CD14-positive monocyte (primary cell): ENCODE measurements at places on chromosomes 7 and 10.

DNA sequence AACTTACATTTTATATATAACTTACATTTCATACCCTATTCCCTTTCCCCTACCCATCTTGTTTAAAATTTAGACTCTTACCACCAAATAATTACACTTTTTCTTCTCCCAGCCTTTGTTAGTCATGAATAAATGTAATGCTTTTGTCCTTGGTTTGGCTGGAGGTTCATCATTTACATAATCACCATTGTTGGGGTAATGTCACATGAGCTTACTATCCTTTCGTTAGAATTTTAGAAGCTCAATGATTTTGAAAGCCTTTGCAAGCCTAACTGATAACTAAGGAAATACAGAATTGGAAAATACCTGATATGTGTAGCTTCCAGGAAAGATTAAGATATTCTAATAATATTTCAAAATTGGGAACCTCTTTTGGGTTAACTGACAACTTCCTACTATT lies 171.7 kb downstream of the PLXDC2 start:
- DNase-seq = no peak

DNA sequence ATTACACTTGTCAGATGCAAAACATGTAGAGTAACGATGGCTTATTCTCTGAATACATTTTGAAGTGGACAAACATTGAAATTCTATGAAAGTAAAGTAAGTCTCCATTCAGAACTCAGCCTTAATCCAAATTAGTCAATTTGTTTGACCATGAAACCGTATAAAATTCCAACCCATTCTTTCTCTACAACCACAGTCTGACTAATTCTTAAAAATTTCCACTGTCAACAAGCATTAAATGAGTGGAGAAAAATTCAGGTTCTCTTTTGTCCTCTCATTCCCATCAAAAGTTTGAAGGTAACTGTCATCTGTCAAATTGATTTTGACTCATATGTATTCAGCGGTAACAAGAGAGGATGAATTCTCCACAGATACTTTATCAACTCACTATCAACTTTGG lies 1031.5 kb downstream of the SORCS1 start:
- DNase-seq = no peak

DNA sequence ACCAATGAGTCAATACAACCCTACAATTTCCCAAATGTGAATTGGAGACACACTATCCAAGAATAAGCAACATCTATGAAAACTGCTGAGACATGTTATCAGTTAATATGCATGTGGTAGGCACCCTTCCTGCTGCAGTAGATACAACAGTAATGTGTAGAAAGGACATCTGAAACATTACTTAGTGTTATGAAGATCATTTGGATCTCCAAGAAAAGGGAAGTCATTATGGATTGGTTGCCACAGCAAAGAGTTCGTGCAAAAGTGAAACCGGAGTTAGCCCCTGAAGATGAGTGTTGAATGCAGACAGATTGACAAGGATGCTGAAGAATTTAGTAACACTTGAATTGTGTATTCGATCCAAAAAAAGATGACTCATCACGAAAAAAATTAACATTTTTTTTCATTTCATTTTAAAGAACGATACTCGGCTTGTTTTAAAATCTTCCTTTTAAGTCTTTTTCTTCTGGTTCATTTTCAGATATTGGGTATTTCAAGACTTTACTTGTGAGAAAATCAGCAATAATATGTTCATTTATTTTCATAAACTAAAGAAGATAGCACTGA lies 322.4 kb upstream of the KLF6 start:
- peak; percentile 61 for DNase-seq

GRCh38 chr7:102427019-102427405 lies 6.4 kb upstream of the ORAI2 start:
- peak; percentile 72 for DNase-seq

- DNase-seq = no peak
Measured at GRCh38 chr7:33742999-33743587, 162.2 kb upstream of the BMPER start.

DNA sequence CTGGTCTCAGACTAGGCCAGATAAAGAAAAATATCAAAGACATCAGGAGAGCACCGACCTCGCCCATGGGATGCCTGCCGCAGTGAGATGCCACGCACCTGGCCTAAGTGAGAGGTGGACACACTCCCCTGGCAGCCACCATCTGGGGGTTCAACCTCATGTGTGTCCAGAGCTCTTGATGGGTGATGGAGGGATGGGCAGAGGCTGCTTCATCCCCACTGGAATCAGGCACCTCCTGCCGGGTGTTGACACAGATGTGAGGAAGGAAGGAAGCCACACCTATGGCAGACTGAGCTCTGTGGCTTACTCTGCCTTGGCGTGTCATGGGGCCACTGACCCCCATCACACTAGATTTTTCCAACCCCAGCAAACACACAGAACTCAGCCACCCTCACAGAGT lies 11.4 kb downstream of the ZNF488 start:
- DNase-seq = no peak

DNA sequence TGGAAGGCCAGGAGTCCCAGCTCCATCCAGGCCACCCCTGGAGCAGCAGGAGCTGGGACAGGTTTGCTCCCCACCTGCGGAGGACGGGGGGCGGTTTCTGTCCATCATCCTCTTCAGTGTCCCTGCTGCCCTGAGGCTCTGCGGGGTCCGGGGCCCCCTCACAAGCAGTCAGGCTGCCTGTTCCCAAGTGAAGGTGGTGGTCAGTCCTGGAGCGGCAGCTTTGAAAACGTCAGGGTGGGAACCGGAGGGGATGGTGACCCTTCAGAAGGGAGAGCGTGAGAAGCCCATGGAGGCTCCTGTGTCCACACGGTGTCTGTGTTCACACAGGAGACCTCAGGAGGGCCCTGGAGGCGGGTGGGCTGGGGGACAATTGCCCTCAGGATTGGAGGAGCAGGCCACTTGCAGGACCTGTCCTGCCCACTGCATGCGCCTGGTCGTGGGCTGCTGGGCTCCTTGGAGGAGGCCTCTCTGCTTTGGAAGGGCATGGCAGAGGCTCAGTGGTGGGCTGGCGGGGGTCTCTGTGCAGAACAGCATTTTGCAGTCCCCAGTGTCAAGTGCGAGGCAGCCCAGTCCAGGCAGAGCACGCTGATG lies 49.3 kb upstream of the INPP5A start:
- DNase-seq = no peak

- DNase-seq = no peak
Measured at GRCh38 chr10:50469778-50470193, 154.0 kb downstream of the SGMS1 start.

- DNase-seq = no peak
Measured at GRCh38 chr10:130763071-130763470, 548.5 kb downstream of the TCERG1L start.

- no peak for DNase-seq
Measured at GRCh38 chr10:130969700-130970099, 341.8 kb downstream of the TCERG1L start.

GRCh38 chr7:6228361-6229229 lies 43.8 kb downstream of the CYTH3 start:
- DNase-seq = peak; percentile 10

DNA sequence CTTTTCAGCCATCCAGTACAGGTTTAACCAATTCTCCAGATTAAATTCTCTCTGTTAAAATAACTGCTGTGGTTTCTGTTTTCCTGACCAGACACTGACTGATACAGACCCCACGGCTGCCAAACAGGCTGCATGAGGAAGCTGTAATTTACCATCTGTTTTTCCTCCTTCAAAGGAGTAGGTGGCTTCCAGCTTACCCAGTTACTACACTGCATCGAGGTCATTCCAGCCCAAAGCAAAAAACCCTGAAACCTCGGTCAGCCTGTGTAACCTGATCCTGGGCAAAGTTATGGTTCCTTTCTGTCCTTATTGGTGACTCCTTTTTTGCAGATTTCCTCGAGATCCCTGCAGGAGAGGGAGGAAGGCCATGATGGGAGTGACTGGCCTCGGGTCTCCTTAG lies 27.9 kb upstream of the LOXL4 start:
- no peak for DNase-seq

- DNase-seq = peak; percentile 68
Measured at GRCh38 chr7:143487566-143487965, 9.9 kb downstream of the TAS2R41 start.

- DNase-seq = no peak
Measured at GRCh38 chr7:78101076-78101475, 302.5 kb downstream of the PHTF2 start.

DNA sequence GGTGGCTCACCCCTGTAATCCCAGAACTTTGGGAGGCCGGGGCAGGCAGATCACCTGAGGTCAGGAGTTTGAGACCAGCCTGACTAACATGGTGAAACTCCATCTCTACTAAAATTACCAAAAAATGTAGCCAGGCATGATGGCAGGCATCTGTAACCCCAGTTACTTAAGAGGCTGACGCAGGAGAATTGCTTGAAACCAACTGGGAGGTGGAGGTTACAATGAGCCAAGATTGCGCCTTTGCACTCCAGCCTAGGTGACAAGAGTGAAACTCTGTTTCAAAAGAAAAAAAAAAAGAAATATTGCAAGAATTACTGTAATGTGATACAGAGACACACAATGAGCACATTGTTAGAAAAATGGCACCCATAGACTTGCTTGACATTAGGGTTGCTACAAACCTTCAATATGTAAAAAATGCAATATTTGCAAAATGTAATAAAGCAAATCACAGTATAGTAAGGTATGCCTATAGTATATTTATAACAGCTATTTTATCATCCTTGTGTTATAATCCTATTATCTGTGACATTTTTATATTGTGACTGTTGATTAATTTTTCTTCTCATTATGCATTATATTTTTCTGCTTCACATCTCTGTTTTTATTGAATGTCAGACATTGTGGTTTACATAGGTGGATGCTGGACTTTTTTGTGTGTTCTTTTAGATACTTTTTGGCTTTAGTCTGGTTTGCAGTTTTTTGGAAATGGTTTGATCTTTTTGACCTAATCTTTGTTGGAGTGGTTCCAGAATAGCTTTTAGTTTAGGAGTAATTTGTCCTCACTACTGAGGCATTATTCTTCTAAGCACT lies 55.4 kb upstream of the HELLS start:
- DNase-seq = no peak

DNA sequence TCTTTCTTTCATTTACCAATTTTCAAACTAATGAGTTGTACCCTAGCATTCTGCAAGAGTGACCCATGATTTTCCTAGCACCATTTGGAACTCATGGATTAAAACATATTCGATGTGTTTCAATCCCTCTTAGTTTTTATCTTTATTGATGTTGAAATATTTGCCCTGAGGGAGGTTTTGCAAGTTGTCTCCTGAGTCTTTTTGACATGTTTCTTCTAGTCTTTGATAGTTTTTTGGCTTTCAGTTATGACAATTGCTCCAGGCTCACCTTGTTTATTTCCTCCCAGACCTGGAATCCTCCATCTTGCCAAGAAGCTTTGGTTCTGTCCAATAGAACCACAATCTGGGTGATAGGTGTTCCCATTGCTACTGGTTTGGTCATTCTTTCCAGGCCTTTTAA lies 327.8 kb downstream of the WDR11 start:
- DNase-seq = no peak

DNA sequence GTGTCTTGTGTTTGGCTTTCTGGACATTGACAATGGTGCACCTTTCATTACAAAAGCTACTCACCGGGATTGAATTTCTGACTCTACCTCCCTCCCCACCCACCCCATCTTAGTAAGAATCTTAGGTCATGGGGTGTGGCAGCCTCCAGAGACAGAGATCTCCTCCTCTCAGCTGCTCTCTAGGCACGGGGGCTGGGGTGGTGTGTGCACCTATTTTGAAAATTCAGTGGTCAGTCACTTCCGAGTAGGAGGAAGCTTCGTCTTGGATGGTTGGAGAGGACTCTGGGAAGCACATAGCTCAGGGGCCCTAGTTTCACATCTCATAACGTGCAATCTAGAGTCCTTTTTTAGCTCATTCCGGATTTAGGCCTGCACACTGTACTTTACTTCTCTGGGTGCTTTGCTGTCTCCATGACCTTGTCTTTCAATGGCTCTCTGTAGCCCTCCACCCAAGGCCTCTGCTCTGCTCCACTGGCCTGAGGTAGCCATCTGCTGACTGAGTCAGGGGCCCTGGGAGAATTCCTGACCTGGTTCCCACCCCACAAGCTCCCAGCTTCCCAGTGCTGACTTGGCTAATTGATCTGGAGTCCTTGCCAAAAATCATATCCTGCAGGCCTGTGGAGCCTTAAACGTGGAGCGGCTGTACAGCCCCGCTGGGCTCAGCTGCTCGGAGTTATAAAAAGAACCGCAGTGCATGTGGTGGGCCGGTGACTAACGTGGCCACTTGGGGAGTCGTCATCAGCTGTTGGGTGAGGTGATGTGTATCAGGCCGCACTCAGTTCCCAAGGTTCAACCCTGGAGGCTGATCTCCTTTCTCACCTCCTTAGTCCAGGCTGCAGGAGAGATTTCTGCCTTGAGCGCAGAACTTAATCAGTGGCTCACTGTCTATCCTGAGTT lies 19.3 kb upstream of the ADAMTS14 start:
- no peak for DNase-seq

DNA sequence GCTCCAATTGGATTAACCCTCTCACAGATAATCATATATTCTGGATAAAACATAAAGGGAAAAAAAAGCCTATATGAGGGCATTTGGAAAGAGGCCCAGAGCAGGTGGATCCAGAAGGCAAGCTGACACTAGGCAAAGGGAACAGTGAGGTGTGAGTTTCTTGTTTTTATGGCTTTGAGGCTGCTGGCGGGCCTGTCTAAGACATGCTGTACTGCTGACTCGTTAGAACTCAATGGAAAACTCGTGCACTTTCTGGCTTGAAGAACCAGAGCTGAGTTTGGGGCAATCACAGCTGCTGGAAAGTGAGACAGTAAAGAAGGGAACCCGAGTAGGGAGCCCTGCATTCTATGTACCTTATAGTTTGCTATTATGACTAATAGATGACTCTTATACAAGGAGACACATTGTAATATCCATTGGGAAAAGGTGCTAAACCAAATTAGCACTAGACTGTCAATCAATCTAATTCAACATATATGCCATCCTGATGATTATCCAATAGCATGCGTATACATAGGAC lies 637.1 kb downstream of the GATA3 start:
- no peak for DNase-seq

DNA sequence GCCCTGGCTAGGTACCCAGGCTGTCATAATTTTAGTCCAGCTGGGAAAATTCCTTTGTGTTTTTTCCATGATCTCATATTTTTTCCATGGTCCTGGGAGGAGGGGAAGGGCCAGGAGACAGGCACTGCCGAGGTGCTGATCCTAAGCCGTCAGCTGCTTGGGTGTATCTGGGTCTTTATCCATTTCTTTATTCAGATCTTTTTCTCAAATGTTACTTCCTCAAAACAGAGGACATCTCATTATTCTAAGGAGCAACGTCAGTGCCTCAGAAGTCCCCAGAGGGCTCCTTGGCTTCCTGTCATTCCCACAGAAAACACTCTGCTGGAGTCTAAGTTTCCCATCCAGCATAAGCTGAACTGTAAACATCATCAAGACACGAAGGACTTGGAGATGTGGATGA lies 2.8 kb upstream of the OR6V1 start:
- DNase-seq = no peak

- no peak for DNase-seq
Measured at GRCh38 chr7:100483722-100484672, at the start of gene NYAP1. NYAP1 (plus strand) TSS chr7:100483927; CDS start chr7:100485312, 1,385 bp downstream.

DNA sequence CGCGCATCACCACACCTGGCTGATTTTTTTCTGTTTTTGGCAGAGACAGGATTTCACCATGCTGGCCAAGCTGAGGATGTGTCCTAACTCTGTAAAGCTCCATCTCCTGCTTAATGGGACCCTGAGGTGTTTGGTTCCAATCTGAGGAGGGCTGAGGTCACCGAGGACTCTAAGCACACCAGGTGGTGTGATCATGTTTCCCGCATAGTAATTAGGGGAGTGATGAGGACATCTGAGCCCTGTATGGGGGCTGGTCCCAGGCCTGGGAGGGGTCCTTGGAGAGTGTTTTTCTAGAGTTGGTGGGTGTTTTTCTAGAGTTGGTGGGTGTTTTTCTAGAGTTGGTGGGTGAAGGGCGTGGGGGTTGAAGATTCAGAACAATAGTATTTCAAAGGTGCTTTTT lies 3.0 kb upstream of the ABHD11 start:
- DNase-seq = no peak
